ENCODE measurements at places on chromosomes 3 and 15.

GRCh38 chr3:146307456-146307725, 56.5 kb upstream of the PLSCR4 start:
- no peak for DNase-seq

GRCh38 chr15:40812721-40813425, 5.6 kb upstream of the DNAJC17 start:
- no peak for DNase-seq

DNA sequence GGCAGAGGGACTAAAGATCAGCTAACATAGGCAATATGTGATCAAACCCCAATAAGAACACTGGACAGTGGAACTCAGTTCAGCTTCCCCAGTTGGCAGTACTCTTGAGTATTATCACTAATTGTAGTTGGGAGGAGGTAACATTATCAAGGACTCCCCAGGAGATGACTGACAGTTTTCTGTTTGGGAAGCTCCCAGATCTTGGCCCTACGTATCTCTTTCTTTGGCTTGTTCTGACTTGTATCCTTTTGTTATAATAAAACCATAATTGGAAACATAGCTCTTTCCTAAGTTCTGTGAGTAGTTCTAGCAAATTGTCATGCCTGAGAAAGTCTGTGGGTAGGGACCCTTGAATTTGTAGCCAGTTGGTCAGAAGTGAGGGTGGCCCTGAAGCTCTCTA, 316.4 kb downstream of the ZNF621 start:
- no peak for DNase-seq

DNA sequence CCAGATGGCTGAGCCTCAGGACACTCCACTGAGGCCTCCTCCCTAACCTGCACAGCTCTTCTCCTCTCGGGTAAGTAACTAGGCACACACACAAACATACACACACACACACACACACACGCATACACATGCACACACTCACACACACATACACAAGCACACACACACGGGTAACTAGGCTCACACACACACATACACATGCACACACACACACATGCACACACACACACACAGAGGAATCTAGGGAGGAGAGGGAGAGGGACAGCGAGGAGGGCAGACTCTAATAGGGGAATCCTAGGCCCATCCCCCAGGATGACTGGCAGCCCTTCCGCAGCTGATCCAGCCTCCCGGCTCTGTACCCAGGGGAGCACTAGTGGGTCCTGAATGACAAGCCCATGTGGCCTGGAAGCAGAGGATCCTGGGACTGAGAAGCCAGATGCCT, 177.4 kb upstream of the LINGO1 start:
- DNase-seq, result no peak

DNA sequence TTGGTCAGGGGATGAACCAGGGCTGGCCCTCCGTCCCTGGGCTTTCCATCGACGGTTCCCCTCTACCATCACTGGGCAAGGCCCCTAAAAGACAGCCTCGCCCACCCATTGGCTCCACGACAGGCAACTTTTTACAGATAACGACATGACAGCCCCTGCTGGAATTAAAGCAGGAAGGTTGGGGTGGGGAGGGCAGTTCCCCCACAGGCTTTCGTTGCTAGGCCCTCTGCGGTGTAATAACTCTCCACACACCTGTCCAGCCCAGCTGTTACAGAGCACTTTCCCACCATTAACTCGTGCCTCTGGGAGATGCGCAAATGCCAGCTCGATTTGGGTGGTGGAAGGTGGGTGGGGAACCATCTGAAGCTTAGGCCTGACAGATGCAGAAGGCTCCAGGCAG, 264.2 kb upstream of the TLE3 start:
- DNase-seq, result no peak

DNA sequence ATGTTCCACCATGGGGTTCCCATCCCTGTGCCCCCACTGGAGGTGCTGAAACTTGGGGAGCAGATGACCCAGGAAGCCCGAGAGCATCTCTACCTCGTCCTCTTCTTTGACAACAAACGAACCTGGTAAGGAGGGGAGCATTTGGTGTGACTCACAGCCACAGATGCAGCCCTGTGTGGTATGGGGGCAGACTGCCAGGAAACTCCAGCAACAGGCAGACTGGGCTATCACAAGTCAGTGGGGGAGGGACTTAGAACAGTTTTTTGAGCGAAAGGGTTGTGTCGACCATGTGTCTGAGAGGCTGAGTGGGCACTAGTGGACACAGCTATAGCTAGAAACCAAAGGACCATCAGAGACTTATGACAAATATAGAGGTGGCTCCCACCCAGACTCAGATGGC, 3.4 kb upstream of the OGG1 start:
- DNase-seq, result no peak

DNA sequence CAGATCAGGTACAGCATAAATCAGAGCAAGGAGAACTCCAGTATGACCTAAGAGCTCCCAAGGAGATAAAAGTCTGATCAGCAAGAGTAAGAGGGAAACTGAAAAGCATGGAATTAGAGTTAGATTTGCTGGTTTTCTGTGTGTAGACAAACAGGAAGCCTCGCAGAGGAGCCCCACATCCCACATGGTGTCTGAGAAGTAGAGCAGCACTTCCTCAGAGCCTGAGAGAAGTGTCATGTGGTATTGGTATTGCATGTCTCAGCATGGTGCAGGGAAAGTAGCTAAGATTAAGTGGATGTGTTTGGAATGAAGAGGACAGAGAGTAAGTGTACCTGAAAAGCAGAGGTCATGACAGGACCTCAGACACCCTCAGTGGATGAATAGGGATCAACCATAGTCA, 175.4 kb upstream of the GBE1 start:
- DNase-seq, result no peak
